ENCODE measurements at places on chromosomes 1 and 21.

GRCh38 chr1:236128646-236129178 lies 13.6 kb upstream of the GPR137B start:
- H3K27ac ChIP-seq: no peak overlapping the region
- H3K4me1 ChIP-seq: peaks cover 9% of the 10 kb centered on the region
- DNase-seq: no peak
- H3K36me3 ChIP-seq: no peaks in the 10 kb centered on the region

- DNase-seq: no peak
- H3K4me1 ChIP-seq: no peaks in the 10 kb centered on the region
- H3K4me3 ChIP-seq: no peak overlapping the region
- no peaks in the 10 kb centered on the region for H3K27me3 ChIP-seq
- no peaks in the 10 kb centered on the region for H3K36me3 ChIP-seq
Measured at GRCh38 chr1:45246760-45247159, 40.4 kb upstream of the ZSWIM5 start.

DNA sequence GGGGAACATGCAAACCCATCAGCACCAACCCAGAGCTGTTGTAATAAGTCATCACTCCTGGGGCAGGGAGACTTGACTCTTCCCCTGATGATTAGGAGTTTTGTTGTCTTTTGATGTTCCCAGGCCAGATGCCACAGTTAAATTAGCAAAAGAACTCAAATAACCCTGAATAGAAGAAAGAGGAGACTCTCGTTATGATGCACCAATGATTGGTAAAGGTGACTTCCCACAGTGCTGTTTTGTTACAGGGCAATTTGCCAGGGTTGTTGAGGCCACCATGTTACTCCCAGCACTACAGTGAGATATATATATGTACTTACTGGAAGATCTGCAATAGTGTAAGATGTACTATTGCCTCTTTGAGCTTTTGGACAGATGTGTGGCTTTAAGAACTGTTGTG lies 24.3 kb upstream of the RCAN1 start:
- no peaks in the 10 kb centered on the region for H3K36me3 ChIP-seq
- no peak for DNase-seq
- H3K27me3 ChIP-seq: no peaks in the 10 kb centered on the region
- H3K4me1 ChIP-seq: no peaks in the 10 kb centered on the region

DNA sequence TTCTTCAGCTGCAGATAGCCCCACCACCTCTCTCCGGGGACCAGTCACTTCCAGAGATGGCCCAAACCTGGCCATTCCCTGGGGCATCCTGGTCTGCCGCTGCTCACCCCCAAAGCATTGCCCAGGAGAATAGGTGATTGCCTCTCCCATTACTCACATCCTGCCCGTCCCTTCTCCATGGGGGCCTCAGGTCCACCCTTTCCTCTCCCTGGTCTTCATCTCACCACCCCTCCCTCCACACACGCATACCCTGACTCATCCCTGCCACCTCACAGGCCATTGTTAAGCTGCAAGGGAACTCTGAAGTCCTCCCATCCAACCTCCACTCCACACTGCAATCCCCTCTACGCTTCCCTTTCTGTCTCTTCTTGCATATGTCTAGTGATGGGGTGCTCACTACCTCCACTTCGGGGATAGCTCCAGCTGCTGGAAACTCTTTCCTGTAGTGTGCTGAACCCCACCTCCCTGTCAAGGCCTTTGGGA lies at the start of gene PLEKHG5:
TSS of gene PLEKHG5 (minus strand) at position 188 of the 483 bp plus-strand sequence. CDS start 14,096 bp downstream, outside the sequence.
- H3K27ac ChIP-seq: no peak within 1 kb of the TSS
- no peaks in the 10 kb centered on the region for H3K36me3 ChIP-seq
- no peaks in the 10 kb centered on the region for H3K27me3 ChIP-seq
- no peak for DNase-seq
- H3K4me1 ChIP-seq: peaks cover 16% of the 10 kb centered on the region

DNA sequence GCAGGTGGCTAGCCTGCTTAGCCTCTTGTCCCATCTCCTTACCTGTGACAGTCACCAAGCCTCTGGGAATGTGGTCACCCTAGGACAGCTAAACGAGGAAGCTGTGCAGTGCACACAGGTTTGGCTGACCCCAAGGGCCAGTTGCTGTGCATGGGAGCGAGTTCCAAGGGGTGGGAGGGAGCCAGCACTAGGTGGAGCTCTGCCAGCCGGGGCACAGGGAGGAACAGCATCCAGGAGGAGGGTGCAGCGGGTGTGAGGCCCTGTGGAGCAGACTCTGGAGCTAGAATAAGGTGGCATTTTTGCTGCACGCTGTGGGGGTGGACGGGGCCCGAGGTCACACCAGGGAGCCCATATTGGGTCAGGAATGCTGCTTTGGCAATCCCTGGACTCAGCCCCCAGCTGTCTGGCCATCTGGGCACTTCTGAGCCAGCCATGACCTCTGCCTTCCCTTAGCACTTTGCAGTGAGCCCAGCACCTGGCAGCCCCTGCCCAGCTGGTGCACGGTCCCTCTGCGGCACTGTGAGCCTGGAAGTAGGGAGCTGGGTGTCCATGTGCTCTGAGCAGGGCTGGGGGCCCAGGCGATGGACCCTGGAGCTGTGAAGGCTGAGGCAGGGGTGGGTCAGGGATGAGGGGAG lies 8.7 kb downstream of the PDXK start:
- peaks cover 13% of the 10 kb centered on the region for H3K4me1 ChIP-seq
- peak overlapping the region; percentile 89 for H3K4me3 ChIP-seq
- DNase-seq: no peak
- no peak overlapping the region for H3K27ac ChIP-seq

- H3K4me3 ChIP-seq: no peak overlapping the region
- no peak for DNase-seq
- no peak overlapping the region for H3K27ac ChIP-seq
- no peaks in the 10 kb centered on the region for H3K4me1 ChIP-seq
- H3K36me3 ChIP-seq: no peaks in the 10 kb centered on the region
- no peaks in the 10 kb centered on the region for H3K27me3 ChIP-seq
Measured at GRCh38 chr1:147341246-147341645, 98.8 kb downstream of the CHD1L start.

- H3K4me3 ChIP-seq: peak overlapping the region; percentile 12
- DNase-seq: no peak
- H3K4me1 ChIP-seq: no peaks in the 10 kb centered on the region
- no peak overlapping the region for H3K27ac ChIP-seq
- peaks cover 1% of the 10 kb centered on the region for H3K36me3 ChIP-seq
- H3K27me3 ChIP-seq: no peaks in the 10 kb centered on the region
Measured at GRCh38 chr1:59290193-59290949, 6.5 kb upstream of the FGGY start.

DNA sequence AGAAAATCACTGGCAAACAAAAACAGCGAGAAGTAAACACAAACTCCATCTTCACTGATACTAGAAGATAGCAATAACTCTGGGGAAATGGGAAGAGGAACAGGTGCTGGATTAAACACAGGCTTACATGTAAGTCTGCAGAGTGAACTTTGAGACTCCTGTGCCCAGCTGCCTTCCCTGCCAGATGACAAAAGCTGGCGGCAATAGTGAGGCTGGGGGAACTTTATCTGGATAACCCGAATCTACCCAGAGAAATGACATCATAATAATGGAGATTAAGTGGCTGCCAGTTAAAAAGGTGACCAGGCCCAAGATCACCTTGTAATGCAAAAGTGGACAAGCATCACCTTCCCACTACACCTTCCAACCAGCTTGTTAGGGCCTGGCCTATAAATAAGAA lies 184.5 kb downstream of the CHRM3 start:
- no peak overlapping the region for H3K4me3 ChIP-seq
- H3K27ac ChIP-seq: no peak overlapping the region
- no peaks in the 10 kb centered on the region for H3K36me3 ChIP-seq
- no peaks in the 10 kb centered on the region for H3K4me1 ChIP-seq
- H3K27me3 ChIP-seq: no peaks in the 10 kb centered on the region

DNA sequence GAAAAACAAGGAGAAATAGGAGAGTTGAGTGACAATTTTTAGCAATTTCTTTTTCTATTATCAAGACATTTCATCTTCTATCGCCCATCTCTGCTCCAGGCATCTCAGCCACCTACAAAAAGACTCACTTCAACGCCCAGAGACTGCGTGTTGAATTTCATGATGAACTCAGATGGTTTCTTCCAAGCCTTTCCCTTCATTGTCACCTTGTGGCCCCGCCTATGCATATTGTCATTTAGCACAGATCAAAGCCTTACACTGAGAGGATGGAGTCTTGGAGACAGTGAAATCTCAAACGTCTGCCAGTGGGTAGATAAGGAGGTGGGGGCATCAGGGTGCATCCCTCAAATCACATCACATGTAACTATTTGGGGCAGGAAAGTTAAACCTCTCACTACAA lies 319.4 kb downstream of the SIPA1L2 start:
- no peak overlapping the region for H3K4me3 ChIP-seq
- H3K4me1 ChIP-seq: peaks cover 3% of the 10 kb centered on the region
- H3K36me3 ChIP-seq: no peaks in the 10 kb centered on the region
- H3K27me3 ChIP-seq: no peaks in the 10 kb centered on the region
- H3K27ac ChIP-seq: no peak overlapping the region

- H3K27ac ChIP-seq: no peak overlapping the region
- no peak overlapping the region for H3K4me3 ChIP-seq
Measured at GRCh38 chr1:52356818-52357355, 9.1 kb downstream of the CC2D1B start.

- H3K36me3 ChIP-seq: no peaks in the 10 kb centered on the region
- H3K27me3 ChIP-seq: no peaks in the 10 kb centered on the region
- peaks cover 5% of the 10 kb centered on the region for H3K4me1 ChIP-seq
- DNase-seq: no peak
- H3K27ac ChIP-seq: peak overlapping the region; percentile 64
- peak overlapping the region; percentile 91 for H3K4me3 ChIP-seq
Measured at GRCh38 chr1:9909234-9910046, 629 bp downstream of the CTNNBIP1 start.

DNA sequence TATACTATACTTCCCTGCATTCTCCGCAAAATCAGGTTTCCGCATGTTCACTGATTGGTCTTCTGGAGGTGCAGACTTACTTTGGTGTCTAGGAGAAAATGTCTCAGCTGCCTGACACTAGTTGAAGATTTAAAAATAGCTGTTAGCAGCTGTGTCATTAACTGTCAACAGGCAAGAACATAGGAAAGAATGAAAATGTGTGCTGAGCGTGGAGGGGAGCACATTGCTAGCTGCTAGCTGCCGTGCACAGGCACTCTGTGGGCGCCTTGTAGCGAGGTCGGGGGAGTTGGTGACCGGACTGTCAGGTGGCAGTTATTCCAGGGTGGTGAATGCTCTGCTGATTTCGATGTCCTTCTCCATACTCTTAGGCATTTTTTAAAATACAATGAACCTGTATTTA lies 5.2 kb downstream of the FAAH start:
- H3K27me3 ChIP-seq: no peaks in the 10 kb centered on the region
- H3K4me3 ChIP-seq: no peak overlapping the region
- peaks cover 8% of the 10 kb centered on the region for H3K4me1 ChIP-seq
- no peak overlapping the region for H3K27ac ChIP-seq
- no peak for DNase-seq

DNA sequence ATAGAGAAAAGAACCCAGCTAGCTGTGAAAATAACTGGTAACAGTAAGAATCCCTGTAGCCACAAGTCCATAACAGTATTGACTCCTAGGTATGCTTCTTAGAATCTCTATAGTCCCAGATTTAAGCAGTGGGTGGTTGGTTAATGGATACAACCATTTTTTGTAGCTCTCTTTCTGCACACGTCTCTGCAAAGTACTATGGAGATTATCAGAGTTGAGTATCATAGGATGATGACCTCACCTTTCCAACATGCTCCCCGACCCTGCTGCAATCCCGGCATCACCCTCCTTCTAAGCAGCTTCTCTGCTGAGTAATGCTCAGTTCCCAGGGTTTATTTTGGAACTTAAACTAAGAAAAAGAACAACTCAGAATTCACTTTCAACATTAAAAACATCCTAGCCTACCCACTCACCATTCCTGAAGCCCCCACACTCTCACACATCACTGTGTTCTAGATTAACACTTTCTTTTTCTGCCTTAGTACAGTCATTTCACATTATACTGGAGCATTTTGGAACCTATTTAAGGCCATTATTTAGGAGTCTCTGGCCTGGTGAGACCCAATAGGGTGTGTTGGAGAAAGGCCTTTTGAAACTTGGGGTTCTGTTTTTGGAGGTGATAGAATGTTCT lies 2.7 kb downstream of the MLLT11 start:
- DNase-seq: no peak
- no peak overlapping the region for H3K27ac ChIP-seq
- H3K4me1 ChIP-seq: peaks cover 3% of the 10 kb centered on the region
- no peaks in the 10 kb centered on the region for H3K27me3 ChIP-seq

DNA sequence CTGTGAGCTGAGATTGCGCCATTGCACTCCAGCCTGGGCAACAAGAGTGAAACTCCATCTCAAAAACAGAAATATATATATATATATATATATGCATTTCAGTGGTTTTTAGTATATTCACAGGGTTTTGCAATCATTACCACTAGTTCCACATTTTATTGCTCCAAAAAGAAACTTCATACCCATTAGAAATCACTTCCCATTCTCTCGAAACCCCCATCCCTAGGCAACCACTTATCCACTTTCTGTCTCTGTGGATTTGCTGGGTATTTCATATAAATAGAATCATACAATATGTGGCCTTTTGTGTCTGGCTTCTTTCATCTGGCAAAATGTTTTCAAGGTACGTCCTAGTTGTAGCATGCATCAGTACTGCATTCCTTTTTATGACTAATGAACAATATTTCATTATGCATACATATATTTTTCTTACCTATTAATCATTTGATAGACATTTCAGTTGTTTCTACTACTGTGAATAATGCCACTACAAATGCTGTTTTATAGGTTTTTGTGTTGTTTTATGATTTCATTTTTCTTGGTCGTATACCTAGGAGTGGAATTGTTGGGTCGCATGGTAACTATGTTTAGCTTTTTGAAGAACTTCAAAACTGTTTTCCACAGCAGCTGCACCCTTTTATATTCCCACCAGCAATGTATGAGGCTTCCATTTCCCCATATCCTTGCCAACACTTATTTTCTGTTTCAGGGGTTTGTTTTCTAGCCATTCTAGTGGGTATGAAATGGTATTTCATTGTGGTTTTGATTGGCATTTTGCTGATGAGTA lies 95.9 kb downstream of the PHTF1 start:
- peaks cover 2% of the 10 kb centered on the region for H3K36me3 ChIP-seq
- no peak overlapping the region for H3K27ac ChIP-seq
- no peak overlapping the region for H3K4me3 ChIP-seq
- H3K4me1 ChIP-seq: no peaks in the 10 kb centered on the region

DNA sequence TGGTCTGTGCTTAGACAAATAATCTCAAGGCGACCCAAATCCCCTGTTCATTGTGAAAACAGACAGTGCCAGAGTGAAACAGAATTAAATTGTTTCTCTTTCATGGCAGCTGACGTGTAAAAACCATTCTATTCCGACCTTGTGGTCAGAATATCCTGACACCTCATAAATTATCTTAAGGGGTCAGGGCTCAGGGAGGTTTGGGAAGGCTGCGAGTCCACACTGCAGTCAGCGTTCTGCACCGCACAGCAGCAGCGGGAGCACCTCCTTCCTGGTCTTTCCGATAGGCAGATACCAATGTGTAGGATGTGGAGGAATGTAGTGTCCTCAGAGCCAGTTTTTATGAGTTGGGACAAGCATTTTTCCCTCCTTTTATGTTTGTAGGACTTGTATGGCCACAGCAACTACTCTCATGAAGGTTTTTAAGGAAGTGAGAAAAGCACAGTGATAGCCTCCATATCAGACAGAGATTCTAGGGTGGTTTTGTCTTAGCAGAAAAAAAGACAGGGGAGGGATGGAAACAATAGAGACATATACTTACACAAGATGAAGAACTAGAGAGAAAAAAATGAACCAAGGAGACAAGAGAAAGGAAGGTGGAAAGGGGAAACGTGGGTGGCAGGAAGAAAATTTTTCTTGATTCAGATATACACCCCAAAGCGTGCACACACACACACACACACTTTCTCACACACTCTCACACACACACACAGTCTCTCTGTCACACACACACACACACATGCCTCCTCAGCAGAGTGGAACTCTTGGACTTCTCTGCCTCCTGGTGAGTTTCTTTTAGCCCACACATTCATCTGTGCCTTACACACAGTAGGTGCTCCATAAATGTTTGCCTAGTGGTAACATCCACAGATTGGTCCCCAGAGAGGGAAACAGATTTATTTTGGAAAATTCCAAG lies 68.6 kb downstream of the NTMT2 start:
- no peak overlapping the region for H3K4me3 ChIP-seq
- H3K4me1 ChIP-seq: no peaks in the 10 kb centered on the region
- H3K27ac ChIP-seq: no peak overlapping the region
- DNase-seq: no peak

Data from neuronal stem cell (in vitro differentiated cells).